ENCODE measurements at places on chromosomes 6 and 20.

GRCh38 chr6:119160911-119161310 is 82.4 kb upstream of the FAM184A start:
- no peak for DNase-seq

DNA sequence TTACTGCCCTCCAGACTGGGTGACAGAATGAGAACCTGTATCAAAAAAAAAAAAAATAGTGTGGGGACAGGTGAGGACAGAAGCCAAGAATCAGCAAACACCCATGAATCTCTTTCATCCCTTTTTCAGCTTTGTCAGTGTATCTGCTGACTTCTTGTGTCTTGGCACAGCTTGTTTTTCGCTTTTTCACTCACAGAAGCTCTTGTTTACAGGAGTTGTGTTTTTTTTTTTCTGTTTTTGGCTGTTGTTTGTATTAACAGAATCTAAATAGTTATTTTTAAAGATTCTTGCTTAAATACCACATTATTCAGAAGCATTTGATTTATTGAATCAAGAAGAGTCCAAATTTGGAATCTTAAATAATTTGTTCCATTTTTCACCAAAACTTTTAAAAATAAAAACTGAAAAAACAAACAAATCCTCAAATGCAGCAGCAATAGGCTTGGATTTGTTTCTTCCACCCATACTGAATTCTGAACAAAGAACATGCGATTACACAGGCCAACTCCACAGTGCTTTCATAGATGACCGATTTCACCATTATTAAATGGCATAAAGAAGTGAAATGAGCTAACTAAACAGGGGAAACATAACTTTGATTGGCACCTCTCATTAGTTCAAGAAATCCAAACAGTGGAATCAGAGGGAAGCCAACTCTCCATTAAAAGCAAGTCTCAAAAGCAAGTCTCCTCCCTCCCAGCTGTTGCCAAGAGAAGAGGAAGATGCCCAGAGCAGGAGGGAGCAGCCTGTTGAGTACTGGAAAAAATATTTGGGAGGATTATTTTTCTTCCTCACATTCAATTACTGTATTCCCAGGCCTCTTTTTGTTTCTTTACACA is 27.2 kb upstream of the GPR63 start:
- no peak for DNase-seq

DNA sequence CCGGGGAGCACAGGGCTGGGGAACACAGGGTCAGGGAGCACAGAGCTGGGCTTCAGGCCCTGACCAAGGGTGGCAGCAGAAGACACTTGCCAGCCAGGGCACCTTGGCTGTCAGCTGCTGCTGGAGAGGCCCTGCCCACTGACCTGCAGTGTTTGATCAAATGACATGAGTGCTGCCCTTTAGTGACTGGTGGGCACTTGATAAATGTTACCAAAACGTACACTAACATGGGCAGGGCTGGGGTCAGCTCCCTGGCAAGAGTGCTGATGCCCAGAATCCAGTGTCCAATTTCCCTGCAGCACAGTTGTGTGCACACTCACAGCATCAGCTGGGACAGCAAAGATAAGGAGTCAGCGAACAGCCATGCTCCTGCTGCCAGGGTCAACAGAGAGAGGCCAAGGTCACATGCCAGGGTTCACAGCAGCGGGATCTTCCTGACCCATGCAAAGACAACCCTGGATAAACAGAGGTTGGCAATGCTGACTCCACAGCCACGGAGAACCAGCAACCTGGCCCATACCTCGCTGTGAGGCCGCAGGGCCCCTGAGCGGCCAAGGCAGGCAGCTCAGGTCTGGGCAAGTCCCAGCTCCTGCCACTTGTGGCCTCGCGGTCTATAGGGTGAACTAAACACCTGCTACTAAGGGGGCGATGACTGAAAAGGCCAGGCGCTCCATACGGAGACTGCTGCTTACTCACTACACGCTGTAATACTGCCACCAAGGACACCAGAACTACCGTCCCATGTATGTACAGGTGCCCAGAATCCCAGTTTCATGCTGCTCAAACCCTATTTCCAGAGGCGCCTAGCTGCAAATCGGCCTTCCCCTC is 46.3 kb downstream of the NINL start:
- no peak for DNase-seq

GRCh38 chr6:32194825-32195651 is 2.6 kb upstream of the GPSM3 start:
- DNase-seq, result no peak

Measured in stimulated activated CD4-positive, alpha-beta T cell treated with anti-CD3 and anti-CD28 coated beads, Interleukin-1b, Interleukin-23, amount 100 ng/mL, for 1 hour (primary cell).